CD4-positive, alpha-beta memory T cell (primary cell): ENCODE measurements at places on chromosomes 5 and 9. TPM values are rescaled to one million over a fixed set of nuclear protein-coding genes. Genes with fewer than 3 reads are reported as not detected.

The GPR150 gene
- total RNA-seq: 2.4 TPM

- no peak overlapping the region for H3K4me3 ChIP-seq
- H3K27me3 ChIP-seq: no peaks in the 10 kb centered on the region
- no peaks in the 10 kb centered on the region for H3K36me3 ChIP-seq
- H3K27ac ChIP-seq: no peak overlapping the region
- no peaks in the 10 kb centered on the region for H3K4me1 ChIP-seq
- DNase-seq: no peak
Observed at GRCh38 chr9:36074870-36075532, 38.3 kb downstream of the RECK start.

The DBH gene
- total RNA-seq: 0.08 TPM

DNA sequence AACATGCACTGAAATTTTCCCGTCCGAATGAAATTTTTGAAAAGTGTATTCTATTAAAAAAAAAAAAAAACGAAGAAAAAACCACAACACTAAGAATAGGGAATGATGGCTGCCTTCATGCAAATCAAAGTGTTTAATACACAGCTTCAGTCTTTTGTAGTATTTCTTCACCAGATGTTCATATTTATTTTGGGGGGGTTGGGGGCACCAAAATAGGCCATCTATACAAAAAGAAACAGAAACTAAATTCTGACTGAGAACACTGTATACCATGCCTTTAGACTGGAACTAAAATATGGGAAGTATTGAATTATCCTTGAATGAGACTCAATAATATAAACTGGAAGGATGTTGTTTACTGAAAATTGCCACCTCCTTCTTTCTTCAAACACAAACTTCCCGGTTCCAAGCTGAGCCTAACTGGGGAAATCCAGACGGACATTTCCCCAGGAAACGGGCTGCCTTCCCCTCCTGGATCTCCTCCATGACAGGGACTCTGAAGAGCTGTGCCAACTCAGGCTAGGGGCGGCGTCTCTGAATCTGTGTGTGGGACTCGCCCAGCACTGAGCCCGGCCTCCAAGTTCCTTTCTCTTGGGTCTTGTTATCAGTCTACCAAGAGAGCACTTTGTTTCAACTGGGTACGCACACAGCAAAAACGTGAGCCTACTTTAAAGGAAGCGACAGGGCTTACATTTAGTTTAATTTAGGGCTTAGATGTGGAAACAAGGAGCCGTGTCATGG, 511.3 kb upstream of the ADAMTS16 start:
- DNase-seq: no peak
- no peaks in the 10 kb centered on the region for H3K36me3 ChIP-seq
- H3K4me3 ChIP-seq: no peak overlapping the region
- no peaks in the 10 kb centered on the region for H3K4me1 ChIP-seq
- no peak overlapping the region for H3K27ac ChIP-seq
- H3K27me3 ChIP-seq: no peaks in the 10 kb centered on the region

GRCh38 chr5:55933377-55934114, 61.2 kb downstream of the IL6ST start:
- no peaks in the 10 kb centered on the region for H3K27me3 ChIP-seq
- H3K27ac ChIP-seq: no peak overlapping the region
- H3K4me3 ChIP-seq: no peak overlapping the region
- no peaks in the 10 kb centered on the region for H3K4me1 ChIP-seq
- H3K36me3 ChIP-seq: peaks cover 7% of the 10 kb centered on the region

DNA sequence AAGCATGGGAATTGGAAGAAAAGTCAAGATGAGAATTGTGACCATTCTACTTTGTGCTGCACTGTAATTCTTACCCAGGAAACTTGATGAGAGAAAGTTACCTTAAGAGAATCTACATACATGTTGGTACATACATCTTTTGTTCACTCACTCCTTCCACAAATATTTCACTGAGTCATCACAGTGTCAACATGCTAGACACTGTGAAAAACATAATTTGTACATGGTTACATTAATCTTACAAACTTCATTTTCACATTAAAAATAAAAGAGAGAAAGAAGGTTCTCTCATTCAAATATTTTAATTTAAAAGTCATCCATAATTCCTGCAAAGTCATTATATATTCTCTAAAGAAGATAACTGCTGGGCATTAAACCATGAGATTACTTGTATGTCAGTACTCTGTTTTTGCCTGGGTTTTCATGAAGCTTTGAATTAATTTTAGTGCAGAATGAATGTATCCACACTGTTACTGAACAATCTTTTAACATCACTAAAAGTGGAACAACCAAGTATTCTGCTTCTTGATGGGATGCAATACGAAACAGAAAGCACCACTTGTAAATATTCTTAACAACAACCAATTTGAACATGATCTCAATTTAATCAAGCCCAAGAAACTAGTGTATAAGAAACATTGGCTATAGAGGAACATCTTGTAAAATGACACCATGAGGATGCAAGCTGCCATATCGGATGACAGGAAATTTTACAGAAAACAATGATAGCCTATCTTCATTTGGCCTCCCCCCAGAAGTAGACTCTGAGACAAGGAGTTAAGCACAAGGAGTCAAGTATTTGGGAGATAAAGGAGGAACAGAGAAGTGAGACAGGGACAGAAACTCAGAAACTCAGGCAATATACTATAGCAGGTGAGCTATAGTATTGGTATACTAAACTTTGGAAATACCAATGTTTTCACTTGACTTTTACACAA, 28.4 kb downstream of the ERP44 start:
- no peaks in the 10 kb centered on the region for H3K27me3 ChIP-seq
- no peaks in the 10 kb centered on the region for H3K36me3 ChIP-seq
- H3K4me3 ChIP-seq: no peak overlapping the region
- H3K27ac ChIP-seq: no peak overlapping the region
- H3K4me1 ChIP-seq: peaks cover 9% of the 10 kb centered on the region

GRCh38 chr5:143119881-143120341, 283.6 kb downstream of the NR3C1 start:
- H3K4me1 ChIP-seq: no peaks in the 10 kb centered on the region
- DNase-seq: no peak
- H3K36me3 ChIP-seq: no peaks in the 10 kb centered on the region
- no peak overlapping the region for H3K27ac ChIP-seq

GRCh38 chr9:99607842-99608448, 213.7 kb upstream of the NR4A3 start:
- H3K4me3 ChIP-seq: no peak overlapping the region
- H3K27ac ChIP-seq: no peak overlapping the region
- H3K27me3 ChIP-seq: no peaks in the 10 kb centered on the region
- H3K4me1 ChIP-seq: no peaks in the 10 kb centered on the region

DNA sequence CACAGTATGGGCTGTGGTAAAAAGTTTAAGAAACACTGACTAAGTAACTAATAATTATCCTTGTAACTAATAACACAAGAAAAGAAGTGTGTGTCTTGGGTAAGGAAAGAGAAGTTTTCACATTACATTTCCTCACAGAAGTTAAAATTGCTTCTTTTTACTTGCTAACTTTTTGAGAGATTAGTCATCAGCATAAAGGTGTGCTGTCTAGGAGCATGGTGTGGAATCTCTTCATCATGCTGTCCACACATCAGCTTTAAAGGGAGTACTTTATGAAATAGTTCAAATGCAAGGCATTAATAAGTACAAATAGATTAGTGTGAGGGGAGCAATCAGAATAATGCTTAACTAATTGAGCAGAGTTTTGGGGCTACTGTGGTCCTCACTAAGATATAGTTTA, 29.8 kb downstream of the WDR36 start:
- no peak overlapping the region for H3K4me3 ChIP-seq
- no peak for DNase-seq
- H3K27ac ChIP-seq: no peak overlapping the region
- H3K36me3 ChIP-seq: peaks cover 36% of the 10 kb centered on the region

- DNase-seq: no peak
- no peaks in the 10 kb centered on the region for H3K4me1 ChIP-seq
- no peaks in the 10 kb centered on the region for H3K36me3 ChIP-seq
- H3K27me3 ChIP-seq: no peaks in the 10 kb centered on the region
- no peak overlapping the region for H3K27ac ChIP-seq
- no peak overlapping the region for H3K4me3 ChIP-seq
Observed at GRCh38 chr5:111681414-111682120, 75.4 kb downstream of the NREP start.

DNA sequence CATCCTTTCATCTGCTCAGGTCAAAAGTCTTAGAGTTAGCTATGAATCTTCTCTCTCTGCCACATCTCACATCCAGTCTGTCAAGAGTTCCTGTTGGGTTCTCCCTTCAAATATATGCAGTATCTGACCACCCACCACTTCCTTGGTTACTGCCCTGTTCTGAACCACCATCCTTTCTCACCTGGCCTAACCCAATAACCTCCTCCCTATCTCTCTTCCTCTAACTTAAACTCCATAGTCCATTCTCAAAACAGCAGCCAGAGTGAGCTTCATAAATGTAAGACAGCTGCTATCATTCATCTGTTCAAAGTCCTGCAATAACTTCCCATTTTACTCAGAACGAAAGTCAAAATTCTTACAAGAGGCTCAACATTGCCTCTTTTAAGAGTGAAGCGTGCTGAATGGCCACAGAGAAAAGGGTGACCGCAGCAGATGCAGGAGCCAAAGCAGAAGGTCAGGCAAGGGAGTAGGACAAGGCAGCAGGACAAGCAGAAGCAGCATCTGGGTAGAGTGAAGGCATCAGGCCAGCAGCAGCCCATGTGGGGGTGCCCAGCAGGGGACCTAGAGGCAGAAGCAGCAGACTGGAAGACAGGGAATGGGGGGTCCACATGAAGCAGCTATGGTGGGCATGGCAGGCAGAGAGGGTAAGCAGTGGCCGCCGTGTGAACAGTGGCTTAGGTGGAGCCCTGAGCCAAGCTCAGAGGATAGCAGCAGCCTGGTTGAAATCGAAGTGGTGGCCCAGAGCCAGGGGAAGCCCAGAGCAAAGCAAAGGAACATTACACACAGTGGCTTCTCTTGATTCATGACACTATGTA, 39.3 kb upstream of the CDC42SE2 start:
- H3K27me3 ChIP-seq: no peaks in the 10 kb centered on the region
- H3K27ac ChIP-seq: peak overlapping the region; percentile 16
- no peak for DNase-seq
- peaks cover 25% of the 10 kb centered on the region for H3K4me1 ChIP-seq
- no peak overlapping the region for H3K4me3 ChIP-seq

GRCh38 chr5:10789726-10790125, 28.7 kb upstream of the DAP start:
- H3K27ac ChIP-seq: no peak overlapping the region
- H3K4me1 ChIP-seq: no peaks in the 10 kb centered on the region
- H3K4me3 ChIP-seq: no peak overlapping the region
- no peak for DNase-seq
- H3K27me3 ChIP-seq: no peaks in the 10 kb centered on the region
- no peaks in the 10 kb centered on the region for H3K36me3 ChIP-seq

DNA sequence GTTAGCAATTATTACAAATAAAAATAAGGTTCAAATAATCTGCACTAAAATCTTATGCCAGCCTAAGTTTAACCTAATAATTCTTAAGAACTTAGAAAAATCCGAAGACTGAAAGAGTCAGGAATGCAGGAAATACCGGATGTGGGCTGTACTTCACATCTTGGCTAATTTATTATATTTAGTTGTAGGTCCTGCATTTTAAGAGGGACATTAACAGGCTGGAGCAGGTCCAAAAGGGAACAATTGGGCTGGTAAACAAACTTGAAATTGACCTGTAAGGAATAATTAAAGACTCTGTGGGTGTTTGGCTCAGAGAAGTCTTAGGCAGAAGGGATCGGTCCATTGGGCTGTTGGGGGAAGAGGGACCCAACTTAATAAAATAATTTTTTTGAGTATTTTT, 18.4 kb downstream of the GLRA1 start:
- H3K4me1 ChIP-seq: no peaks in the 10 kb centered on the region
- H3K27ac ChIP-seq: no peak overlapping the region
- DNase-seq: no peak
- no peak overlapping the region for H3K4me3 ChIP-seq
- no peaks in the 10 kb centered on the region for H3K27me3 ChIP-seq

The IL7R gene
- 2,390 TPM for total RNA-seq

The SHISAL2B gene
- not detected for total RNA-seq

DNA sequence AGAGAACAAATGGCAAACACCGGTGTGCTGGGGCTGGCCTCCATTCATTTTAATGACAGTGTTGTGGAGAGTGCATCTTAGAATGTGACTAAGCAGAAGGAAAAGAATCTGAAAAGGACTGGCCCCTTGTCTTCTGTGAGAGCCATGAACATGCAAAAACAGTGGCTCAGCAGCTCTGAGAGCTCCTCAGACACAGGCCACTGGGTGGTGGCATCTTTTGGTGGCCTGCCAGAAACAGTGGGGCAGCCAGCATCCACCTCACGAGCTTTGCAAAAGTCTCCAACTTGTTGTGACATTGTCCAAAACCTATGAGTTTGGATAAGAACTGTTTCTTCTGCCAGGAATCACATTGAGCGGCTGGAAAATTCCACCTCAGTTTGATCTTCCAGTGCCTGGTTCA, 233.4 kb downstream of the NR3C1 start:
- no peak overlapping the region for H3K4me3 ChIP-seq
- no peaks in the 10 kb centered on the region for H3K27me3 ChIP-seq
- no peak overlapping the region for H3K27ac ChIP-seq
- H3K4me1 ChIP-seq: no peaks in the 10 kb centered on the region

The FOXD4 gene
- 0.35 TPM for total RNA-seq

GRCh38 chr5:55062039-55062779, 38.2 kb downstream of the GZMK start:
- H3K36me3 ChIP-seq: no peaks in the 10 kb centered on the region
- DNase-seq: peak; percentile 53
- H3K4me1 ChIP-seq: peaks cover 38% of the 10 kb centered on the region
- peak overlapping the region; percentile 1 for H3K27ac ChIP-seq
- H3K4me3 ChIP-seq: peak overlapping the region; percentile 2

DNA sequence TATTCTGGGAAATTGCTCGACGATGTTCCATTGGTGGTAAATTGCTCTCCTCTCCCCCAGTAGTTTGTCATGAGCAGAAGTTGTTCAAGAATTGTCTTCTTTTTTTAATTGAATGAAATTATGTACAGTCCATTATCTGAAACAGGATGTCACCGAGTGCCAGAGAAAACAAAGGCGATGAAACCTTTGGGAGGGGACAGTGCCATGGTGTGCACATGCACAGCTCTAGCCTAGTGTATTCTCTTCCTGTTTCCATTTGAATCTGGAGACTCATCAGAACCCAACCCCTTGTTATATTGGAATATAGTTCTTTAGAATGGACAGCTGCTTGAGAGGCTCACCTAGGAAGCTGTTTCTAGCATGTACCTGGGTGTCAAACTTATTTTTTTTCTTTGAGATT, 41.7 kb downstream of the TGFBR1 start:
- peaks cover 12% of the 10 kb centered on the region for H3K4me1 ChIP-seq
- no peak overlapping the region for H3K4me3 ChIP-seq
- DNase-seq: no peak
- peaks cover 70% of the 10 kb centered on the region for H3K36me3 ChIP-seq
- H3K27me3 ChIP-seq: no peaks in the 10 kb centered on the region
- no peak overlapping the region for H3K27ac ChIP-seq

- no peak overlapping the region for H3K27ac ChIP-seq
- peaks cover 26% of the 10 kb centered on the region for H3K27me3 ChIP-seq
- H3K4me1 ChIP-seq: no peaks in the 10 kb centered on the region
Observed at GRCh38 chr5:171318026-171318425, 9.0 kb downstream of the TLX3 start.
